Skin of body (tissue), 3 donors: ENCODE measurements at places on chromosomes 12 and 14. TPM values are rescaled to one million over a fixed set of nuclear protein-coding genes. Genes with fewer than 3 reads are reported as not detected.

Gene NYNRIN
- 33.0 TPM for total RNA-seq

Gene IFI27L2
- 29.8 TPM for total RNA-seq

Gene IRAK3
- total RNA-seq: 14.6 TPM

Gene INHBC
- total RNA-seq: not detected
